ENCODE measurements at places on chromosomes 6 and 20.

GRCh38 chr6:54801669-54802068, 44.9 kb upstream of the FAM83B start:
- DNase-seq: no peak

DNA sequence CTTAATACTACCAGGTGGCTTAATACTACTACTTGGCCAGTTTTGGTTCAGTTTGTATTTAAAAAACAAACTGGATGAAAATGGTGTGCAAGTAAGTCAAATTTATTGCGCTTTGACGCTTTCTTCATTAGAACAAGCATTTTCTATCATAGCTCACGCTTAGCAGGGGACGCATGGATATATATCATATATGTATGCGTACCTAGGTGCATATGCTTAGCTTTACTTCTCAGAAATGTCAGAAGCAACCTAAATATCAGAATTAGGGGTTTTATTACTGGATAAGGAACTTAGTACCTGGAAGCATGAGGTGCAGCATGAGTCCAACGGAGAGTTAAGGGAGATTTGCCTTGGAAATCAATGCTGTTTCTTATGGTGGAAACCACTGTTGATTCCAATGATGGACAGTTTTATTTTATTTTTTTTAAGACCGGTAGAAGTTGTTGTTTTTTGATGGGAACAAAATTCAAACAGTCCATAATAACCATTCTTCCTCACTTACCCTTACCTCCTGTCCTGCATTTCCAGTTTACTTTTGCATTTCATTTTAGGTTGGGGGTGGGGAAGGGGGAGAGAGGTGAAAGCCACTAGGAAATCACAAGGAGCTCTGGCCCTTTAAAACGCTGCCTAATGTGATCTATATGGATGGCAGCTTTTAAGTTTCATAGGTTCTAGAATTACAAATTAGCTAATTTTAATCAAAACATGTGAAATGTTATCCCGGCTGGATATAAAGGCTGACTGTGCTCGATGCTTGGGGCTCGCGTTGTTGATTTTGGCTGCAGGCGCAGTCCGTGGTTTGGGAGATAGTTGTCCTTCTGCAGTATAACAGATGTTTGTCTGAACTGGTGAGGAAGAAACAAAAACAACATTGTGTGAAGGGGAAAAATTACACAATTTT, 2.1 kb downstream of the SOBP start:
- no peak for DNase-seq

- no peak for DNase-seq
Observed at GRCh38 chr20:32111753-32112152, 2.2 kb downstream of the TM9SF4 start.

DNA sequence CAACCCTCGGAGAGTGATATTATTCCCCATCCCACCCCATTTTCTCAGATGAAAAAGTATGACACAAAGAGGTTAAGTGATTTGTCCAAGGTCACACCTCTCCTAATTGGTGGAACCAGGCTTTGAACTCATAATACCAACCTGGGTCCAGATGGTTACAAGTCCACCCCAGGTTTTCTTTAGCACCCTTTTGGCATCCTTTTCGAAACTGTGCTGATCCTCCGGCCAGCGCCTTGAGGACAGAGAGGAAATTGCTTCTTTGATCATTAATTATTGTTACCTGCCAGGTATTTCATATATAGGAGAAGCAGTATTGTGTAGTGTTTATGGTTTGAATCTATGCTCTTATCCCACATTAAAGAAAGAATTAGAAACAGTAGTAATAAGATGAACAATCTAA, 29.3 kb upstream of the PDYN start:
- DNase-seq: no peak

DNA sequence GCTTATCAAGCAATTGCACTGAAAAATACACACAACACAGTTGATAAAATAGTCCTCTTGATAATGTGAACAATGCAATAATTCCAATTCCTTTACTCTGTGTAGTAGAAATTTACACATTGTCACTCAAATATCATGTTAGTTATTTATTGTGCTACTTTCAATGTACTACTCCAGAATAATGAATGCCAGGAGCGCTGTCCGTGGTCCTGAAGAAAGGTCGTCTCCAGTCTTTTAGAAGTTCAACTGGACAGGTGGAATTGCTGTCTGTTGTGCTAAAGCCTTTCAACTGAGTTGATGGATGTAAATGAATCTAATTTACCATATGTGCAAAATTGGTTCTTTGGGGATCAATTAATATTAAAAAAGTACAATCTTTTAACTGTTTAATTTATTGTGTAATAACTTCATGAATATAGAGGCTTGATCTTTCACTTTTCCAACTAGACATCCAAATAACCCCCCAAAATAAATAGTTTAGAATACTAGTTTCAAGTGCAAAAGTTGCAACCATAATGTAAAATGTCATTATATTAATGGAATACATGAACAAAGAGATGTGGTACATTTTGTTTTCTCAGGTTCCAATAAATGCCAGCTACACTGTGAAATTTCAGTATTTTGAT, 3.2 kb downstream of the GRIK2 start:
- no peak for DNase-seq

DNA sequence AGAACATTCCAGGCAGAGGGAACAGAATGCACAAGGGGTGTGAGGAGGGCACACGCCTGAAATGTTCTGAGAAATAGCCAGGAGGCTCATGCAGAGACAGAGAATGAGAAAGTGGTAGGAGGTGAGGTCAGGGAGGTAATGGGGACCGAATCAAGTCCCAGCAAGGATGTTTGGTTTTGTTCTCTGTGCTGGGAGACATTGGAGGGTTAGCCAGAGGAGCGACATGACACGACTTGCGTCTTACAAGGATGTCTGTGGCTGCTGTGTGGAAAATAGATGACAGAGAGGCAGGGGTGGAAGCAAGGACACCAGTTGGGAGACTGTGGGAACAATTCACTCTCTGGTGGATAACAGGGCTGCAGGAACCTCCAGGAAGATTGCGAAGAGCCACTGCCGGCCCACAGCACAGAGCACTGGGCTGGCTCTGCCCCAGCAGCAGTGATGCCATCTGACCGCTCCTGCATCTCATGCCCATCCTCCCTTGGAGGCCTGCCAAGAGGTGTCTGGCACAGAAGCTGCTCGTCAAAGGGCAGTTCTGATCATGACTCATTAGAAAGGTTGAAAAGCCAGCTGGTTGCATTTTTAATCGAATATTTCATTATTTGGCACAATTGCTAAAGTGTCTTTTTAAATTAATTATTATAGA, 57.7 kb upstream of the CD83 start:
- no peak for DNase-seq

DNA sequence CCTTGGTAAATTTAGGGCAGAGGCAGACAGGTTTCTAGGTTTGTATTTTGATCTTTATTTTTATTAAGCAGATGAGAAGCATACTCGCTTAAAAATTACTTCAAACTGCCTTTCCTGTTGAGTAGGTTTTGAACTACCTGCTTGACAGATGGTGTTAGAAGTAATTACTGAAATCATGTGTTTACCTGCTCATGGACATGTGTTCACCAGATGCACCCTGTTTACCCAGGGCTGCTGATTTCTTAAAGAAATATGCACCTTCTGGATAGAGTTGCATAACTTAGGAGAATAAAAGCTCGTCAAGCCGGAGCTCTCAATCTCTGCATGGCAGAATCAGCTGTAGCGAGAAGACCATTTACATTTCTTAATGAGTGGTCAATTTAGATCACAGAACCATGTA, 165.1 kb downstream of the CDKAL1 start:
- no peak for DNase-seq

- no peak for DNase-seq
Observed at GRCh38 chr20:49281059-49281912, 3.4 kb upstream of the ZNFX1 start.

DNA sequence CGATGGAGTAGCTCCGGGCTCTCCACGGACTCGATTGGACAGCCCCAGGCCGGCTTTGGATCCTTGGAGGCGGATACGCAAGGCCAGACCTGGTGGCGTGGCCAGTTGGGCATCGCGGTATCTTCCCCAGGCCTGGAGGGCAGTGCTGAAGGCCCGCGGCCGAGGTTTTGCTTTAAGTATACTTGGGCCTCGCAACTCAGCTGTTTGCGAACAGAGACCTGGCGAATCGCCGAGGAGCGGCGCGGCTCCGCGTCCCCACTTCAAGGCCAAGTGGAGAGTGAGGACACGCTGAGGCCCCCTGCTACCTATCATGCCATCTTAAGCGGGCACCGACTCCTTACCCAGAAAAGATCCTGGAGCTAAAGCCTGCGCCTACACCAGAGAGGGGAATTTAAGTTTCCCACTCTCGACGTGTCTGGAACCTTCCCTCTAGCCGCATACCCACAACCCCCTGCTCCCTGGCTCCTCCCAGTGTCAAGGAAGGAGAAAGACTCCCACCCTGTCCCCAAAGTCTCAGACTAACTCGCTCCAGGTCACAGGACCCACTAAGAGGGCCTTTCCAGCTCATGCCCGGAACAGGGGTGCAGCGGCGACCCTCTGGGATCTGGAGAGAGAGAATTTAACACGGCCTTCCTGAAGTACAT, 4.1 kb downstream of the LINC00237 start:
- no peak for DNase-seq

DNA sequence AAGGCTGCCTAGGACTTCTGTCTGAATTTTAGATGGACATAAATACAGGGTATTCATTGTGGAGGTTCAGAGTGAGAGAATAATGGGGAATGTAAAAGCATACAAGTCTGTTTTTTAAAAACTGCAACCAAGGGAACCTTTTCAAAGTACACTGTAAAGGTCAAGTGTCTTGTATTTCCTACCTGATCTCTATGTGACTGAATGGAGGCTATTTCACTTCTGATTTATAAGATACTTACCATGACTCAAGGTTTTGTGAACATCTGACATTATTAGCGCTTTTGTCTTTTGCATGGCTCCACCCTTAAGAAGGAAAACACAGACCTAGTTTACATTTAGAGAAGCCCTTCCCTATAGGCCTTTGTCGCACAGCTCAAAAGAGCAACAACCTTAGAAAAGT, 126.5 kb downstream of the ZFAND3 start:
- DNase-seq: no peak

DNA sequence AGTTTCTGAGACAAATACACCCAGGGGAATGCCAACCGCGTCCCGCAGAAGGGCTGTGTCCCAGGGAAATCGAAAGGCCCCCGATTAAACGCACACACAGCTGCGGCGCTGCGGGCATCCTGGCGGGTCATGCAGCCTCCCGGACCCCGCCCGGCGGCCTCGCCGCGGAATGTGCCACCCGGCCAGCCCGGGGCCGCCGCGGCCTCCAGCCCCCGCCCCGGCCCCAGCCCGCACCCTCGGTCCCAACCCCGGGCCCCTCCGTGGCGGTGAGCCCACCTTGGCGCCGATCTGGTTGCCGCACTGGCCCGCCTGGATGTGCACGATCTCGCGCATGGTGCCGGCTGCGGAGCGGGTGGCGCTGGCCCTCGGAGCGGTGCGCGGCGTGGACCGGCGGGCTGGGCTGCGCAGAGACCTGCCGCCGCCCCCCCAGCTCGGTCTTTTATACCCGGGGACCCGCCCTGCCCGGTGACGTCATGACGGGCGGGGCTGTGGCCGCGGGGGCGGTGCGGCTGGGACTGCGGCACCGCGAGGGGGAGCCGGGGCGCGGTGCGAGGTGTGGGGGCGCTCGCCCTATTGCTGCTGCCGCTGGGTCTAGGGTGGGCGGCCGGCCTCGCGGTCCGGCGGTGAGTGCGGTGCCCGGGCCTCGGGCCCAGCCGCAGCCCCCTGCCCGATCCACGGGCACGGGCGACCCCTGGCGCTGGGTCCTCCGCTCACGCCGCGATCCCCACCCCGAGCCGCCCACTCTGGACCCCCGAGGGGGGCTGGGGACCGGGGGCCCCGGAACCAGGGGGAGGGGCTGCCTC, at the start of gene TUBB2A:
Gene TUBB2A, minus strand, starts transcription at position 414 of the 803 bp plus-strand sequence. Its CDS starts 81 bp downstream, at position 333.
- peak; percentile 88 for DNase-seq

GRCh38 chr6:65259059-65259458, 448.0 kb downstream of the EYS start:
- DNase-seq: no peak

DNA sequence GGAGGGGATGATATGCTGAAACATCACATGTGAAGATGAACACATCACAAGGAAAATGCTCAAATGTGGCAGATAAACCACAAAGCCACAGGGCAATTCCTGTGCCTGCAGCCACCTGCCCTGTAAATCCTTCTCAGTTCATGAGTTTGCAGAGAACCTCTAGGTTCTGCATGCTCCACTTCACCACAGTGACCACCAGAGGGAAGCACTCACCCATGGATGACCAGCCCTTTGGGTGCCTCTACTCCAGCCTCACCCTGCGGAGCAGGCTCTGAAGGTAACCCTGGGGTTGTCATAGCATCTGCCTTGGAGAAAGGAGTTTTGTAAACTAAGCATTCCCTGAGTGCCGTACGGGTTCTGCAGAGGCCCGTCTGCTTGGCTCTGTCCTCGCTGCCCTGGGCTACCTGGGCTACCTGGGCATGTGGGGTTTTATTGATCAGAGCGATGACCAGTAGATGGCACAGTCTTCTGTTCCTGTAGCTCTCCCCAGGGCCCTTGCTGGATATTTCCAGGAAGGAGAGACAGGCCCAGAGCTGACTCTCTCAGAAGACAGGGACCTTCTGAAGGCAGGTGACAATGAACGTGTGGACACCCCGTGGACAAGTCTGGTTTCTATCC, 31.7 kb upstream of the CST1 start:
- DNase-seq: no peak

- no peak for DNase-seq
Observed at GRCh38 chr6:21171801-21172200, 421.8 kb upstream of the SOX4 start.

DNA sequence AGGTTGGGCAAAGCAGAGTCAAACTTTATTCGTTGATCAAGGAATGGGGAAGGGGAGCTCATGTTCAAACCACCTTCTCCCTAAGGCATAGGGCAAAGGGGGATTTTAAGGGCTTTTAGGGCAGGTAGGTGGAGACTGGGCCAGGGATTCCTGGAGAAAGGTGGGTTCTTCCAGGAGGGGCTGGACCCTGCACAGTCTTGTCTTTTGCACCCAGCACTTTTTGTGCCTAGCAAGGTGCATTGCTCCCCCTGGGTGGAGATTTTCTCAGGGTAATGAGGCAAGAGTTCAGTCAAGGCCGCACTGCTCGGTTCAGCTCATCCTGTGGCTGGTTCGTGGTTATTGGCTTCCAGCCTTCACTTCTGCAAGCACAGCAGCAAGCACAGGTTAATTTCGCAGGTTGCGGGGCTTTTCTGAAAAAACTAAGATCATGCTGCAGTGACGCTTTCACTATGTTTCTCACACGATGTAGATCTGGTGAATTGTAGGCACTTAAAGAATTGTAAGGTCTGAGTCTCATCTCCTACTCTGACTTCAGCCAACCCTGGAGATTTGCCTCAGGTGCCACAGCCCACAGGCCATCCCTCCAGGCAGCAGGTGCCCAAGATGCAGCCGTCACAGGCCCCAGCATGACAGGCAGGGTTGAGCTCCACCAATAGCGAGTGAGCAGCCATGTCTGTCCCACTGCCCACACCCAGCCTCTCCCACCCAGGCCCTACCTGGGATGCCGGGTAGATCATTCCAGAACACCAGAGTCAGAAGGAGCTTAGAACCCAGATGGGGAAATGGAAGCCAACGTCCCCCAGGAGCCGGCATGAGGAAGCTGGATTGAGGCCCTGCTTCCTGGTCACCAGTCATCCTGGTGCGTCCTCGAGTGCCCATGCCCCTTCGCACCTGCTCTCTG, 37.1 kb downstream of the SUN5 start:
- peak; percentile 32 for DNase-seq

GRCh38 chr6:155142168-155143028, 121.4 kb upstream of the CLDN20 start:
- no peak for DNase-seq

All from GM06990 (cell line).